CD4-positive, alpha-beta T cell (primary cell): ENCODE measurements at places on chromosomes 16 and 17. TPM values are rescaled to one million over a fixed set of nuclear protein-coding genes. Genes with fewer than 3 reads are reported as not detected.
A peak's percentile ranks its signal among the peaks of the same experiment; 100 is the strongest.

- DNase-seq: no peak
Measured at GRCh38 chr16:20430948-20431347, 20.4 kb upstream of the ACSM2A start.

GRCh38 chr16:79902351-79902750 lies 301.8 kb upstream of the MAF start:
- DNase-seq: no peak

DNA sequence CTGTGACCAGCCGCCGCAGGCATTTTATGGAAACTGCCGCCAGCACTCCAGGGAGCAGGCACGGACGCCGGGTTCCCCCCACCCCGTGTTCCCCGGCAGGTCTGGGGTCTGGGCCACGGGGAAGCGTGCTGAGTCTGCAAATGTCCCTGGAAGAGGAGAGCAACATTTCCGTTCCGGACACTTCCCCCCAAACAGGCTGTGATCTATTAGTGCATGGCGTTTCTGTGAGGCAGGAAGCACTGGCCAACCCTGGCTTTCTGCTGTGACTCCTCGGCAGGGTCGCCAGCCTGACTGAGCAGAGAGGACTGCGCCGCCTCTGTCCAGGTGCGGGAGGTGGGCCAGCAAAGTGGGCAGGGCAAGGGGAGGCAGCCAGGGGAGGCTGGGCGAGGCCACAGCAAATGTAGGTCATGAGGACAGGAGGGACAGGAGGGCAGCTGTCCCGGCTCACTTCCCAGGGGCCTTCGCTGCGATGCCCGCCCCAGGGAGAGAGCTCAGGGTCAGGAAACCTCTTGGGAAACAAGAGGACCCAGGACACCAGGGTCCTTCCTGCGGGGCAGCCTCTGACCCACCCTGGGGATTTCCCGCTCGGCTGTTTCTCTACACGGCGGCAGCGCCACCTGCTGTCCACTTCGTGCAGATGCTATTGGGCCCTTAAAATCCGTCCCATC lies 9.5 kb downstream of the FOXF1 start:
- peak; percentile 22 for DNase-seq

- no peak for DNase-seq
Measured at GRCh38 chr17:57506774-57507127, 238.3 kb downstream of the CCDC182 start.

GRCh38 chr16:31456988-31457360 lies 2.3 kb upstream of the ARMC5 start:
- DNase-seq: no peak

GPS2 gene
- total RNA-seq: 122 TPM

GLP2R gene
- total RNA-seq: not detected

SLC2A4 gene
- total RNA-seq: not detected

IL17C gene
- not detected for total RNA-seq
